ENCODE measurements at places on chromosomes 7 and 10. TPM values are rescaled to one million over a fixed set of nuclear protein-coding genes. Genes with fewer than 3 reads are reported as not detected.
A peak's percentile ranks its signal among the peaks of the same experiment; 100 is the strongest.

DNA sequence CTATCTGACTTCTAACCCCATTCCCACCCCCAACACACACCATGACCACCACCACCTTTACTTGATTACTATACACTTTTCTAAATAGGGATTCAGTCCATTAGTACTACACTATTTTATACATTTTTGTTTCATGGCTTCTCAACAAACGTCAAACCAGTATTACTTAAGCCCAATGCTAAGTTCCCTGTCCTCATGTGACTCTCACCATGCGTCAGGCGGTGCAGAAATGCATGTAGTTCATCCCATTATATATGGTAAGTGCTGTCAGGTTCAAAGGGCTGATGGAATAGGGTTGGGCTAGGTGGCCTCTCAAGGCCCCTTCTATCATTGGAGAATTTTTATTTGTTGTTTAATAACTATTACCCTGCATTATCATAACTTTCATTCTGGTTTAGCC, 19.5 kb upstream of the VPS41 start:
- no peak for DNase-seq

INA gene
- total RNA-seq, result not detected

GRCh38 chr10:86963341-86963919, 4.9 kb upstream of the ADIRF start:
- DNase-seq, result no peak

LRWD1 gene
- 10.4 TPM for total RNA-seq

CACNB2 gene
- 4.5 TPM for total RNA-seq

DNA sequence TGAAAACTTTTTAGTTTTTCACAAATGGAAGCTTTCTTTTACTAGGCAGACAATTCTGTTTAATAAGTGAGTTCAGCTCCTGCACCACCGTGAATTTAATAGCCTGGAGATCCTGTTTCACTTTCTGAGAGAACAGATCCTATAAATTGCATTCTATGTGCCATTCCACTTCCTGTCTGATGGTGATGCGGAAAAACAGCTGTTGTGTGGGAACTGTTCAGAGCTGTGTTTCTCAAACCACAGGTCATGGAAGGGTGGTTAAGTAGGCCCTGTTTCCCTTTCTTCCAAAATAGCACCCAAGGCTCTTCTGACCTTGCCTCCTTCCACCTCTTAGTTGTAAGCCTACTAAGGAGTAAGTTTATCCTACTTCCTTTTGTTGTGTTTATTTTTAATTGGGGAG, 97.2 kb upstream of the DKK1 start:
- DNase-seq, result no peak

DYNC1I1 gene
- total RNA-seq, result 4.5 TPM

DNA sequence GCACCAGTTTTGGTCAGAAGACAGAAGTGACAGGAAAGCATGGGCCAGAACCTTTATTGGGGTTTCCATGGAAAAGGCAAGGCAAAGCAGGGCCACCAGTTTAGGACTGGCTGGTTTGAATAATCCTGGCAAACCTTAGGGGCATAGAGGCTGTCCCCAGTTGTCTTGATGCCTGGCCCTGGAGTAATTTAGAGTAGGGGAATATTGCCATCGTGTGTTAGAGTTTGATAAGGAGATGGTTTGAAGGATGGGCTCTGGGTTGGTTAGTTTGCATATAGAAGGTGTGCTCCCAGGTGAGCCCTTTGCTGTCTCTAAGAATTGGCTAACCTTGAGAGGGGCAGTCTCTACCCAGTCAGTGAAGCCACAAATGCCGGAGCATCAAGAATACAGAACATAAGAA, 79.6 kb downstream of the ZNF777 start:
- no peak for DNase-seq

- DNase-seq, result no peak
Measured at GRCh38 chr10:48378675-48379074, 72.2 kb downstream of the MAPK8 start.

- DNase-seq, result no peak
Measured at GRCh38 chr10:90986870-90987269, 66.0 kb upstream of the ANKRD1 start.

- DNase-seq, result no peak
Measured at GRCh38 chr10:21655236-21655635, 121.2 kb downstream of the MLLT10 start.

- peak; percentile 97 for DNase-seq
Measured at GRCh38 chr7:90244909-90245851, at the start of gene CFAP69. TSS of gene CFAP69 (plus strand) at chr7:90245174. CDS start at chr7:90245425, 251 bp downstream.

DNA sequence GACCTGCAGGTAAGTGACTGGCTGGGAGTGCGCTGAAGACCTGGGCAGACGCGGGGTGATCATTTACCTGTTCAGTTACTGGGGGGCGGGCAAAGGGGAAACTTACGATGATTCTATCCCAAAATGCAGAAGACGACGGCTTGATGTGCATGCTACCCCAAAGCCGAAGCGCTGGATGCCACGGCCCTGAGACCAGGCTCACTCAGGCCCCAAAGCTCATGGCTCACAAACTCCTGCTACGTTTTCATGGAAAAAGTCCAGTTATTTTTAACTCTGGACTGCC, 200.6 kb downstream of the DIP2C start:
- no peak for DNase-seq

TLX1 gene
- total RNA-seq, result not detected

FERD3L gene
- total RNA-seq, result not detected

GPR37 gene
- total RNA-seq, result 0.84 TPM

DNA sequence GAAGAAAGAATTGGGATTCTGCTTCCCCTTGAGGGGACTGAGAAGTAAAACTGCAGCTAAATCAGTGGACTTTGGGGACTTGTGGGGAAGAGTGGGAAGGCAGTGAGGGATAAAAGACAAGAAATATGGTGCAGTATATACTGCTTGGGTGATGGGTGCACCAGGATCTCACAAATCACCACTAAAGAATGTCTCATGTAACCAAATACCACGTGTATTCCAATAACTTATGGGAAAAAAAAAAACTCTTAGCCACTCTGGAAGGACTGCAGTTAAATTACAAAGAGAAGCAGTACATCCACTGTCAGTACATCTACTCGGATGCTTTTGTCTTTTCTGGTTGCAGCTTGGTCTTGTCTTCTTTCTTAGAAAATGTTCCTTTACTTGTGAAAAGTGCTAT, 27.4 kb upstream of the GOT1 start:
- DNase-seq, result no peak

CABCOCO1 gene
- not detected for total RNA-seq

- no peak for DNase-seq
Measured at GRCh38 chr10:80718024-80718423, 180.3 kb downstream of the SH2D4B start.

MUC12 gene
- total RNA-seq, result 2.4 TPM

SHH gene
- not detected for total RNA-seq

- no peak for DNase-seq
Measured at GRCh38 chr7:97016381-97017191, 8.0 kb downstream of the DLX5 start.

DNA sequence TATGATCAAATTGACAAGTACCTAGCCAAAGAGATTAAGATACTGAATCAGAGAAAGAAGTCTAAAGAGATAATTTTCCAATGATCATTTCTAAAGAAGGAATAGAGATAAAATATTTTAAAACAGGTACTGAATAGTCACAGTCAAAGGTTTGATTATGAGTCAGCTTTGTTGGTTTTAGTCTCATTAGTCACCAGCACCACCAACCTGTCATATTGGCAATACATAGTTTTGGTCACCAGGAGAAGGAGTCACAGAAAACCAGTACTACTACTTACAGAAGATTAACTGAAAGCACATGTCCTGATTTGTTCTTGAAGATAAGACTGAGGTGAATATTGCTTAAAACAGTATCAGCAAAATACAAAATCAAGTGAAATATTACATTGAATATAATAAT, 34.6 kb downstream of the ZEB1 start:
- no peak for DNase-seq

DNA sequence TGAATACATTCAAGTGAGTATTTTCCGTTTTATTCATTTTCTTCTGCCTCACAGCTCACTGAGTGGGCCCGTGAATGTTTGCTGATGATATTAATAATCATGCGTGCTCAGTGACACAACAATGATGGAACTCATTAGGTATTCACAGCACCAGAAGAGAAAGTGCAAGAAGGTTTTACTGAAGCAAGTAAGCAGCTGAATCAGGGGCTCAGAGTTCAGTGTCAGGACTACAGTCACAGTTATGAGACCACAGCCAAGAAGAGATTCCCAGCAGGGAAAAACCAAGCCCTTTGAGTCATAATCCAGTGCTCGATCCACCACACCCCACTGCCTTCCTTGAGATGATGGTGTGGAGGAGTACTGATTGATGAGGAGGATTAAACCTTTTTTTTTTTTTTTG, 247.4 kb downstream of the KIAA1217 start:
- DNase-seq, result no peak

RGR gene
- 3.3 TPM for total RNA-seq

GRCh38 chr10:132397671-132398565, 918 bp downstream of the PWWP2B start:
- no peak for DNase-seq

ANKRD61 gene
- not detected for total RNA-seq

GRCh38 chr7:53350241-53350640, 314.8 kb downstream of the POM121L12 start:
- no peak for DNase-seq

- no peak for DNase-seq
Measured at GRCh38 chr10:86162696-86163400, 203.7 kb downstream of the GRID1 start.
